ENCODE measurements at places on chromosomes 6 and 20.
A peak's percentile ranks its signal among the peaks of the same experiment; 100 is the strongest.

- DNase-seq = no peak
Measured at GRCh38 chr6:79631693-79632172, 604 bp downstream of the SH3BGRL2 start.

GRCh38 chr20:37733416-37733815, 39.6 kb downstream of the CTNNBL1 start:
- no peak for DNase-seq

GRCh38 chr20:43386878-43387277, 70.8 kb upstream of the SRSF6 start:
- DNase-seq = no peak

DNA sequence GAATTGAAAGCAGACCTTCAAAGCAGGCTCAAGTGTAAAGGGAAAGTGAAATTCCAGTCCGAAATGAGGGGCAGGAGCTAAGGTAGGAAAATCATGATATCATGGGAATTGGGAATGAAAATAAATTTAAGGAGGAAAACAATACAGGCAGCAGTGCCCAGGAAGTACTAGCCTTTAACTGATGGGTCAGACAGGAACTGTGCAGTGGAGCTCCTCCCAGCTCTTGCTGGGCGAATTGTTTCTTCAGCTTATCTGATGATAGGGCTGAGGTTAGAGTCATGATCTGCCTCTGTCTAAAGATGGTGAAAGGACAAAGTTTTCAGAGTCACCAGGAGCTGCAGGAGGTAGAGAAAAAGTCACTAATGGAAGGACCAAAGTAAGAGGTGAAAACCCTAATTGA, 457.9 kb upstream of the PTCHD4 start:
- DNase-seq = no peak

- peak; percentile 85 for DNase-seq
Measured at GRCh38 chr20:44738813-44739477, 6.7 kb upstream of the KCNK15 start.

Measured in iPS-NIHi11 (cell line).